Right lung (tissue), 10 donors: ENCODE measurements at places on chromosomes 1 and 21. TPM values are rescaled to one million over a fixed set of nuclear protein-coding genes. Genes with fewer than 3 reads are reported as not detected.

TDRD10 gene
- polyA plus RNA-seq = 2.8 TPM

IQGAP3 gene
- 9.7 TPM for polyA plus RNA-seq

- DNase-seq = no peak
Measured at GRCh38 chr1:24085546-24085945, 26.4 kb downstream of the MYOM3 start.

ACTA1 gene
- 17.5 TPM for polyA plus RNA-seq

- DNase-seq = no peak
Measured at GRCh38 chr1:48084826-48085225, 87.6 kb upstream of the TRABD2B start.

- DNase-seq = no peak
Measured at GRCh38 chr1:156213644-156213966, 798 bp downstream of the PMF1 start.

SAMD11 gene
- 66.4 TPM for polyA plus RNA-seq

DNA sequence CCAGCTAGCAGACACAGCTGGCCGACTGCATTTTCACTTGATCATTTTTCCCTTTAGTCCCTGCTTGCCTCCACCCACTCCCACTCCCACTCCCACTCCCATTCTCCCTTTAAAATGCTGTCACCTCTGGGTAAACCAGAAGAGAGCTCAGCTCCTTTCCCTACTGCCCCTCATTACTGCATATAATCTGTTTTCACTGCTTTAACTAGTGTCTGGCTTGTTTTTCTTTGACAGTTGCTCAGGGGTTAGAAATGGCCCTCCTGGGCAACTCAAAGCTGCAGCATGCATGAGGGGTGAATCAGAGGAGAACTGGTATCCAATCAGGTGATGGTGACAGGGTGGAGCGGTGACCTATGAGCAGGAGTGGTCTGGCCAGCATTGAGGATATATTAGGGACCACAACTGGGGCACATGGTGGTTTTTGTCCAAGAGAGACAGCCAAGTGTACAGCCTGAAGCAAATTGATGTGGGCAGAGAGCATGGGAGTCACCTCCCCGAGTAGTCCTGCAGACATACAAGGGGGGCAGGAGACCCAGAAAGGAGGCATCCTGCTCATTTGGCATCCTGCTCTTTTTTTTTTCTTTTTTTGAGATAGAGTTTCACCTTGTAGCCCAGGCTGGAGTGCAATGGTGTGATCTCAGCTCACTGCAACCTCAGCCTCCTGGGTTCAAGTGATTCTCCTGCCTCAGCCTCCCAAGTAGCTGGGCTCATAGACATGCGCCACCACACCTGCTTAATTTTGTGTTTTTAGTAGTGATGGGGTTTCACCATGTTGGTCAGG lies 42.6 kb upstream of the SRSF10 start:
- no peak for DNase-seq

DNA sequence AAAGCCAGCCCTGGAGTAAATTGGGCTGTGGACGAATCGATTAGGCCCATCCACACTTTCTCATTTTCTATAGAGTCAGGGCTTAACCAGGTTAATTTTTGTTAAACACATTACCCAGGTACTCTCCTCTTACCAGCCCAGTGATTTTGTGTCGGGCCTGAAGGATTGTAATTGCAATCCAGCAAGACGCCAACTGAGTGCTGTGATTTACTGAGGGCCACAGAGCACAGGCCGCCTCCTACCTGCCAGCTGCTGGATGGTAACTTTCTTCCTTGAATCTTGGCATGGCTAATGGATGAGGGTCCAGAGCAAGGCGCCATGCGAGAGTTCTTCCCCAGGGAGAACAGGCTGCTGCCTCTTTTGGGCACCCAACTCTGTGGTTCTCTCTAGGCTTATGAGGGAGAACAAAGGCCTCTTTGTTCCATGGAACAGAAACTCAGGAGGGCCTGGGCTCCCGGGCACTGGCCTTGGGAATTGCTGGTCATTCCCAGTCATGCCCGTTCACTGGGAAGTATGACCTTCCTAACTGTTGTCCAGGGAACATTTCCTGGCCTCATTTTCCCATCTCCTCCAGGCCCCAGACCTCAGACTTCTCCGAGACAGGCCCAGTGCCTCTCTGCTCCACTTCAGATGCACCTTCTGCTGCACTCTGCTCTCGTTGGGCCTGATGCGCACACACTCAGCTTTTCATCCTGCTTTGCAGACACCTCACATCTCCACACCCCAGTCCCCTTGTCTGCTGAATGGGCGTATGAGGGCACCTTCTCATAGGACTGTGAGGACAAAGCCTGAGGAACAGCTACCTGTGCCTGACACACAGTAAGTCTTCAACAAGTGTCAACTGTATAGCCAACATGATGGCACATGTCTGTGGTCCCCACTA lies 57.3 kb downstream of the SYF2 start:
- no peak for DNase-seq

DNA sequence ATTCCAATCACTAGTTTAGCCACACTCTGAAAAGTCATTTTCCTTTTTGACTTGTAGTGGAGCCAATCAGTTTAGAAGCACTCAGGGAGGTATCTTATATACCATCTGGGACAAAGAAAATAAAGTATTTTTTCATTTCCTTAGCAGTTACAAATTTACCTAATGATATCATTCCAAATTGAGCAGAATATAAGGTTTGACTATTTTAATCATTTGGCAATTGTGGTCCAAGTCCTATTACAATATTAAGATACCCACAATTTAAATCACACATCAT lies 170.6 kb downstream of the LTN1 start:
- peak; percentile 29 for DNase-seq

GRCh38 chr1:203239526-203240305 lies 10.2 kb upstream of the CHIT1 start:
- DNase-seq = no peak

TMEM52 gene
- 1.7 TPM for polyA plus RNA-seq

DNA sequence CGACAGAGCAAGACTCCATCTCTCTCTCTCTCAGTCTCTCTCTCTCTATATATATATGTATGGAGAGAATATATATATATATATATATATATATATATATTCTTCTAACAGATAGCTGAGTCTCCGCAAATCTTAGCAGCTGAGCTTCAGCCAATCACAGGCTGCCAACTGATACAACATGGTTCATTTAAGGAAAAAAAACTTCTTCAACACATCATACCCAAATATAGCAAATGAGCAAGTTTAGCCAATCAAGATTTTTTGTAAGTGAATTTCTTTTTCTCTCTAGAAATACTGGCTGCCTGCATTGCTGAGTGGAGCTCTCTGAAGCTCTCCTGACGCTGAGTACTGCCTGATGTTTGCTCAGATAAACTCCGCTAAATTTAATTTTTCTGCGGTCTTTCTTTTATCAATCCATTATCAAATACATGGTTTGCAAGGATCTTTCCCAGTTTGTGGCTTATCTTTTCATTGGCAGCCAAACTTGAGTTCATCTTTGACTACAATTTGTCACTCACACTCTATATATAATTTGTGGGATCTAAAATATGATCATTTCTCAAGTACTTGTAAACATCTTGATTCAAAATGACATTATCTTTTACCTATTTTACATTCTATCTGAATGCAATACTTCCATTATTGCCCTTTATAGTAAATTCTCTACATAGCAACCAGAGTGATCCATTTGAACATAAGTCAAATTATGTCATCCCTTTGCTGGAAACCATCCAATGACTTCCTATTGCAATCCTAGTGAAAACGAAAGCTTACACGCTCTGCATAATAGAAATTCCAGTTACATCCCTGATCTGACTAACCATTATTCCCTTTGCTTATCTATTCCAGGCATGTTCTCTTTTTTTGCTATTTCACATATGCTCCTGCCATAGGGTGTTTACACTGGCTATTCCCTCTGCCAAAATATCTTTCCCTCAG lies 2131.7 kb downstream of the MRPL39 start:
- no peak for DNase-seq

ACBD6 gene
- polyA plus RNA-seq = 82.3 TPM

CACNA1S gene
- 0.08 TPM for polyA plus RNA-seq

- no peak for DNase-seq
Measured at GRCh38 chr1:16258591-16259135, 21.7 kb upstream of the CPLANE2 start.

- DNase-seq = peak; percentile 59
Measured at GRCh38 chr1:214670098-214670497, 67.1 kb downstream of the CENPF start.

ZNF648 gene
- polyA plus RNA-seq = 0.04 TPM

LINGO4 gene
- polyA plus RNA-seq = 0.15 TPM

CAPN9 gene
- 1.8 TPM for polyA plus RNA-seq

TAS1R3 gene
- polyA plus RNA-seq = 0.27 TPM

CLCNKB gene
- polyA plus RNA-seq = 4.7 TPM

RAB25 gene
- 71.0 TPM for polyA plus RNA-seq

- peak; percentile 38 for DNase-seq
Measured at GRCh38 chr1:242467556-242468145, 56.8 kb downstream of the PLD5 start.

- no peak for DNase-seq
Measured at GRCh38 chr1:12490532-12491142, 127.4 kb downstream of the DHRS3 start.

ENAH gene
- polyA plus RNA-seq = 215 TPM

MFSD2A gene
- polyA plus RNA-seq = 53.3 TPM

- DNase-seq = no peak
Measured at GRCh38 chr1:60924964-60925798, 157.2 kb upstream of the NFIA start.

DNA sequence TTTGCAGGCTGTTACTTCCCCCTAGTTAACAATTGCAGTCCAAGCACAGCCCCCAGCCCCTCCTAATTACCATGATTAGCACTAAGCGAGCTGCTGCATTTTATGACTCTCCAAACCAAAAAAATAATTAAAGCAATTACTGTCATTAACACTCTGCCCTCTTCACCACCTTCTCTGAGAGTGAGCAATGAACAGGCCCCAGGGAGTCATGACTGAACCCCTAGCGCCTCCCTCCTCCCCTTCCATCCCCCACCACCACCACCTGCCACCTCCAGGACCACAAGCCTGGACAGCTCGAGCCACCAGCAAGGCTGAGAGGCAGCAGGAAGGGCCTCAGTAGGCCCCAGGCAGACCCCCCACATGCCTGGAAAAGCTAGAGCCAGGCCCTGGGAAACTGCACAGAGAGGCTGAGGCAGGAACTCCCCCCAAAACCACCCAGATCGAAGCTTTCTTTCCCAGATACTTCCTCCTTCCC lies 35.5 kb upstream of the ZC3H12A start:
- no peak for DNase-seq

DNA sequence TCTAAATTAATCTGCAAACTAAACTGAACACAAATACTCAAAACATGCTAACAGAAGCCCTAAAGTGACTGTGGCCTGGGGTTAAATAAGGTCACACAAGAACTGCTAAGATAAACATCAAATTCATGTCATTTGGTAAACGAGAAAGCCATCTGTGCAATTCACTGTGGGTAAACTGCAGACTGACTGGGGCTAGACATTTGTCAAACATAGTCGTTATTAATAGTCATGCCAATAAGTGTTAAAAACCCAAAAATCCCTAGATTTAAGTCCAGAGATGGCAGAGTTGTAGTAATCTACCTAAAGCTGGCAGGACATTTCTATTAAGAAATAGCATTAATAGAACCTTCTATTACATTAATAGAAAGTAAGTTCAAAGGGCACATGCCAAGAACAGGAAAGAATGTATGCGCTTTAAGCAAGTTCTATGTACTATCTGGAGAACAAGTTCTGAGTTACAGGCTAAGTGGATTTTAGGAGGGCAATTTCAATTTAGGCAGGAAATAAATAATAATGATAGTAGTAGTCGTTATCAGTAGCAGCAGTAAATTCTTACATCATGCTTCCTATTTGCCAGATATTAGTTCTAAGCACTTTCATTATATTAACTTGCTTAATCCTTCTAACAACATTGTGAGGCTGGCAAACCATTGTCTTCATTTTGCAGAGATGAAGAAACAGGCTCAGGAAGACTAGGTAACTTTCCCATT lies 8.6 kb downstream of the EDEM3 start:
- no peak for DNase-seq

OR6N1 gene
- not detected for polyA plus RNA-seq

BSND gene
- 0.13 TPM for polyA plus RNA-seq

- no peak for DNase-seq
Measured at GRCh38 chr1:51101976-51102375, at the start of gene C1orf185. Gene C1orf185, plus strand, starts transcription at chr1:51102228. Its CDS starts 6 bp downstream, at chr1:51102234.
